HS-5 (cell line): ENCODE measurements at places on chromosomes 6 and 20.

- DNase-seq: no peak
Observed at GRCh38 chr20:1381753-1382591, 10.9 kb downstream of the FKBP1A start.

DNA sequence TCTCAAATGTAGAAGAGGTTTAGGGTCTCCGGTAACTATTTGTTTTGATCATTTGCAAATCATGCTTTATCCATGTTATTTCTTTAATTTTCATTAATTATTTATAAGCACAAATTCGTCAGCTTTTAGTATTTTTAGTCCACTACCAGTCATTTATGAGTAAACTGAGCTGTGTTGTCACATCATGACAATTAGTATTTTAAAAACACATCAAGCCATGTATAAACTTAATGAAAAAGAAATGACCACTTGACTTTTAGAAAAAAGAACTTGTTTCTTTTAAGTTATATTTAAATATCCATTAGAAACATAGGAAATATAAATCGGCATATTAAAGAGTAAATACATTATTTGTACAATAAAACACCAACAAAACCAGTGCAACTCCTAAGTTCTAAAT, 2.8 kb downstream of the NKX2-4 start:
- no peak for DNase-seq

GRCh38 chr6:42970871-42971612, 7.9 kb downstream of the PEX6 start:
- DNase-seq: no peak

- no peak for DNase-seq
Observed at GRCh38 chr6:41502917-41503671, 43.1 kb upstream of the FOXP4 start.

GRCh38 chr6:165308926-165309731, at the start of gene C6orf118:
Gene C6orf118 (minus strand): TSS chr6:165309605. CDS start chr6:165309586, 19 bp downstream.
- no peak for DNase-seq

DNA sequence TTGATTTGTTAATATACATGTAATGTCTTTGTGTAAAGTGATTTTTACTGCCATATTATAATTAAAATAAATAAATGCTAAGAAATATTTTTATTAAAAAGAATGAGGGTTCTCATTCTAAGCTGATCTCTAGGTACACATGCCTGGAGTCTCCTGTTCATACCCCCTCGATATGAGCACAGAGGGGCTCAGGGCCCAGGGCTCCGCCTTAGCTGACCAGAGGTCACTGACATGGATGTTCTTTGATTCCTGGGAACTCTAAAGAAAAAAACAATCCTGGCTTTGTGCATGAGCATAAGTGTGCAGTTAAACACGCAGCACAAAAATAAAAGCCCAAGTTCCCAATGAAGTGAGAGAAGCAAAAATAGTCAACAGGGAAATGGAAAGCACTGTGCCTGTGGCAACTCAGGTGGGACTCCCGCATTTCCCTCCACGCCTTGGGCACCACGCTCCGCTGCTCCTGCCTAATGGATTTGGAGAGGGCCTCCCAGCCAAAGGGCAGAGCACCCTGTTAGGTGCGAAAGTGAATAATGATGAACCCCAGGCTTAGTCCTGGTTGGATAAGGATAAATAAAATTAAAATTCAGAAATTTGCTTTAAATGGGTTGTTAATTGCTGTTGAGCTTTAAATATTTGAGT, 33.3 kb upstream of the QKI start:
- DNase-seq: no peak

GRCh38 chr20:44942264-44942973, 17.8 kb downstream of the TOMM34 start:
- no peak for DNase-seq

DNA sequence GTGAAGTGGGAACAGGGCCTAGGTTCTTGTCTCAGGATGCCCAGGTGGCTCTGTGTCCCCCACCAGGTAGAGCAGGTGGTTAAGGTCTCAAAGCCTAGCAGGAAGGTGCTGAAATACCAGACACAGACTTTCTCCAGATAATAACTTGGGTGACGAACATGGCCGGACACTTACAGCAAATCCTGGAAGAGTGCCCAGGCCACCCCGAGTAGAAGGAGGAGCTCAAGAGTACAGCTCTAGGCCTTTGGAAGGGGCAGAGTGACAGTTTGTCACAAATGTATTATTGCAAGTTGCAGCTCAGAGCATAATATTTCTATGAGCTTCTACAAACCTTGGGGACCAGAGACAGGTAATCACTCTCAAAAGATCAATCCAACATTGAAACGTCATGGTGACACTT, 251.6 kb upstream of the SOX4 start:
- no peak for DNase-seq
